Cardiac fibroblast (primary cell): ENCODE measurements at places on chromosomes 16 and 17.

GRCh38 chr17:39339272-39339671 lies 62.2 kb downstream of the FBXL20 start:
- DNase-seq, result no peak

DNA sequence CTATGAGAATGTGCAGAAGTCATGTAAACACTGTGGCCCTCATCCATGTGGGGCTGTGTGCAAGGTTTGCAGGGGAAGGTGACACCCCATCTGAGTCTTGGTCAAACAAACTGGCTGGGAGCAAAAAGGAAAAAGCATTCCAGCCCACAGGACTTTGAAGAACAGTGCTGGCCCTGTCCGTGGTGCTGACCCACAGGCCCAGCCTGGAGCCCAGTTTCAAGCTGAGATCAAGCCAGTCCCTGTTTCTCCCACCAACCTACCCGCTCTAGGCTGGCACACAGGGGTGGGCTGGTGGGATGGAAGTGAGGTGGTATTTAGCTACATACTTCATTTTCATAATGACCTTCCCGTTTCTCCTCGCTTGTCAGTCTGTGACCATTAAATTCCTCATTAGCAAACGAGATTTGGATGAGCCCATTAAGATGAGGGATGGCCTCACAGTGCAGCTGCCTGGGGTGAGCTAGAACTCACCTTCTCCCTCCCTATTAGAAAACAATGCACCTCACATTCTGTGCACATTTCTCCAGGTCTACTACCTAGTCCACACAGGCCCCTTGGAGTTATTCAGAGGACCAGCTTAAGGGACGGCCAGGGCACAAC lies 12.6 kb upstream of the RPL38 start:
- DNase-seq, result peak; percentile 31

DNA sequence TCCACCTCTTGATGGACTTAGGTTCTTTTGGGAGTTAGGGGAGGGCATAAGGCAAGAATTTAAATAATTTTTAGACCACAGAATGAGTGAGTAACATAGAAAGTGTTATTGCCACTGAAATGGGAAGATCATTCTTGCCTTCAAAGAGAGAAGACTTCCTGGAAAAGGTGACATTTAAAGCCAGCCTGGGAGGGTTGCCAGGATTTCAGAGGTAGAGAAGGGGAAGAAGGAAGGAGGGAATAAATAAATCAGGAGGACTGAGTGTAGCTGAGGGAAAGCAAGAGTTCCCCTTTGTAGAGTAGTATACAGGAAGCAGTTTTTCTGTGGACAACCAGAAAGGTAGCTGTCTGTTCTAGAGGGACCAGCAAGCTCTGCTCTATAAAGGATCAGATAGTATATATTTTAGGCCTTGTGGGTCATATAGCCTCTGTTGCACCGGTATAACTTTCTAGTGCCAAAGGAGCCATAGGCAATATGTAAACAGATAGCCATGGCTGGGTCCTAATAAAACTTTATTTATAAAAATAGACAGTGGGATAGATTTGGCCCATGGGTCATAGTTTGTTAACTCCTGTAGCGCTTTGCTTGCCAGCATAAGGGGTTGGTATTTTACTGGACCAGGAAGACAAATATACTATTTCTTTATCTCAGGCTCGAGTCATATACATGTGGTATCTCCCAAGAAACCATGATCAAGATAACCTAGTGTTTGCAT lies 147.2 kb upstream of the CACNG5 start:
- no peak for DNase-seq

DNA sequence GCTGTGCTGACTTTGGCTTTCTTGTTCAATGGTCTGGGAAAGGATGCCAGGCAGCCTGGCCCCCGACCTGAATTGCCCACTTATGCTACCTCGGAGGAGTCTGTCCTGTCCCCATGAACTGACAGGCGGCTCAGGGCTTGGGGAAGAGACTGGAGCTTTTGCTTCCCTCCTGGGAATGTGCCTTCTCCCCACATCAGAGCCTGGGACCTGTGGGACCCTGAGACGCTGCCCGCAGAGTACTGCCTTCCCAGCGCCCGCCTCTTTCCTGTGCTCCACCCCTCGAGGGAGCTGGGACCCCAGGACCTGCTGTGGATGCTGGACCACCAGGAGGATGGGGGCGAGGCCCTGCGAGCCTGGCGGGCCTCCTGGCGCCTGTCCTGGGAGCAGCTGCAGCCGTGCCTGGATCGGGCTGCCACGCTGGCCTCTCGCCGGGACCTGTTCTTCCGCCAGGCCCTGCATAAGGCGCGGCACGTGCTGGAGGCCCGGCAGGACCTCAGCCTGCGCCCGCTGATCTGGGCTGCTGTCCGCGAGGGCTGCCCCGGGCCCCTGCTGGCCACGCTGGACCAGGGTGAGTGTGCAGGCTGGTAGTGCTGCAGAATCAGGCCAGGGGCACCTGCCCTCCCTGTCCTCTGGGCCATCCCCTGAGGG lies 18.5 kb downstream of the FCSK start:
- DNase-seq, result no peak

- no peak for DNase-seq
Observed at GRCh38 chr17:42697108-42697811, 14.9 kb downstream of the CNTNAP1 start.

DNA sequence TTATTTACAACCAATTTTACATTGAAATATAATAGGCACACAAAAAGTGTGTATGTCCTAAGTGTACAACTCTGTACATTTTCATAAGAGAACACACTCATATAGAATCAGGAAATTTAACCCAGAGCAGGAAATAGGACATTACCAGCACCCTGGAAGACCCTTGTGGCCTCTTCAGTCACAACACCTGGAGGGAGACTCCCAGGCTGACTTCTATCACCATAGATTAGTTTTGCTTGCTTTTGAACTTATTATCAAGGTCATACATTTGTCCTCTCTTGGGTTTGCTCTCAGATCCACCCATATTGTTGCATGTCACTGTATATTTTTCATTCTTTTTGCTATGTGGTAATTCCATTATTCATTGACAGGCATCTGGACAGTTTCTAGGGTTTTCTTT lies 5.8 kb downstream of the RIPOR1 start:
- DNase-seq, result no peak

GRCh38 chr17:78779850-78780249 lies 2.2 kb downstream of the CYTH1 start:
- DNase-seq, result no peak

DNA sequence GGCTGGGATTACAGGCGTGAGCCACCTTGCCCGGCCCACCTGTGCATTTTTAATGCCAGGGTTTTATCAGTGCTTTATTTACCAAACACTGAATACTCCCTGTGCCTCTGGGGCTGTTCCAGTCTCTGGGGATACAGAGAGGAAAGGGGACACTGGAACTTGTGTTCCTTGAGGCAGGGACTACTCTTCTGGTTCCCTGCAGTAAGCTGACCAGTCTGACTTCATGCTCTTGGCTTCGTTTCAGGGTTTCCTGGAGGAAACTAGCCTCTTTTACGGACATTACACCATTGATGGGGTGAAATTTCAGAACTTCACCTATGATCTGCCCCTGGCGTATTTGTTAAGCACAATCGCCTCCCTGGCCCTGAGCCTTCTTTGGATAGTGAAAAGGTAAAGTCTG lies 37.4 kb upstream of the COQ7 start:
- DNase-seq, result peak; percentile 5

DNA sequence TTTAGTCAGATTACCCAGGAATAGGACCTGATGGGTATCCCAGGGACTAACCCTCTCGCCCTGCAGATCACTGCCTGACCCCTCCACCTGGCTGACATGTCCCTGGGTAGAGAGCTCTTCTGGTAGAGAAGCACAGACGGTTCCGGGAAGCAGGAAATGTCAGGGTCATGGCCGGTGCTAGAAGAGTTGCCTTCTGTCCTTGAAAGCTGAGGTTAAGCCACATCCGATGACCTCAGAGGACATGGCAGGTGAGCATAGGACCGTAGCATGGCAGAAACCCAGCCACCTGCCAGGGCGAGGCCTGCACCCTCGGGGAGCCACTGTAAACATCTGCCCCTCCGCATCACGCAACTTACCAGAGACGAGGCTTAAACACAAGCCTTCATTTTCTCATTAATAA lies 483.7 kb downstream of the SOX9 start:
- DNase-seq, result no peak
